T47D (cell line): ENCODE measurements at places on chromosomes 4 and X.

DNA sequence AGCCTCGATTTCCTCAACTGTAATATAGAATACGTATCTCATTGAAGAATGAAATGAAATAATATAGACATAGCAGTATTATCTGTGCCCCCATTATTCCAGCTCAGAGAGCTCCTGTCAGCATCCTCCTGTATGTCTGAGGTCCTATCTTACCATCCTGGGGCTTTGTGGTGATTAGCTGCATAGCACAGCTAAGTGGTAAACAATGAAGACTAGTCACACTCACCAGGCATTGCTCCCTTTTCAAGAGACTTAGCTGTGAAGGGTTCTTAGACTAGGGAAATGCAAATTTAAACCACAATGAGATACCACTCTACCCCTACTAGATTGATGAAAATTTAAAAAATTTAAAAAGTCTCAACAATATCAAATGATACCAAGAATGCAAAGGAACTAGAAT lies 172.9 kb downstream of the SLC39A8 start:
- DNase-seq, result no peak

GRCh38 chrX:17591741-17592110 lies 145.6 kb upstream of the SCML1 start:
- no peak for DNase-seq

GRCh38 chr4:163243297-163243981 lies 76.7 kb upstream of the NAF1 start:
- no peak for DNase-seq

DNA sequence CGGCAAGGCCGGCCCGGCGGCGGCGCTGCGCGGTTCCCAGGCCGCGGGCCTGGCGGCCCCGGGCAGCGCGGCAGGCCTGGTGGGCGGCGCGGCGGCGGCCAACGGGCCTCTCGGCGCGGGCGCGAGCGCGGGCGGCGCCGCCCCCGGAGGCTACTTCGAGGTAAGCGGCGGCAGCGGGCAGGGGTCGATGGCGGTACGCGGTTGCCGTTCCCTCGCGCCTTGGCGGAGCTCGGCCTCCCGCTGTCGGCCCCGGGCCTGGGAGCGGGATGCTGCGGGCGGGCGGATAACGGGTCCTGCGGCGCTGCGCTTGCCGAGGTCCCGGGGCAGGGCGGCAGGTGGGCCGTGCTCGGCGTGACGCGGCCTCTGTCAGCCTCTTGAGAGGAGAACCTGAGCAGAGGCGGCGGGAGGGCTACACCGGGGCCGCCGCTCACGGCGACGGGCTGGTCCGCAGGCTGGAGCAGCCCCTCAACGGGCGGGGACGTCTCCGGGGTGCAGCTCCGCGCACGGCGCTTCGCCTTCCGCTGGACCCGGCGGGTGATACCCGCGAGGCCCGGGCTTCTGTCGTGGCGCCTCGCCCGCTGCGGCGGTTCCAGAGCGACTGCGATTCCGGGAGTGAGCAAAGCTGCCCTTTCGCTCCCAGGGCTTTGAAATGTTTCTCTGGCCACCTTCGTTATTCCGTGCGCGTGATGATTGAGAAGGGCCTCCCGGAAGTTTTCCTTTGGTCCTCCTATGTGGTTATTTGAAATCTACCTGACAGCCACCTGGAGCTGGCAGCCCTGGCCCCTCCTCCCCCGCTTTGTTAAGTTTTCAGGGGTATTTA lies 774 bp downstream of the FAM193A start:
- peak; percentile 67 for DNase-seq

- DNase-seq, result no peak
Observed at GRCh38 chr4:118180776-118181175, 146.5 kb downstream of the NDST3 start.

- DNase-seq, result no peak
Observed at GRCh38 chrX:19628011-19628575, 112.8 kb upstream of the MAP3K15 start.

DNA sequence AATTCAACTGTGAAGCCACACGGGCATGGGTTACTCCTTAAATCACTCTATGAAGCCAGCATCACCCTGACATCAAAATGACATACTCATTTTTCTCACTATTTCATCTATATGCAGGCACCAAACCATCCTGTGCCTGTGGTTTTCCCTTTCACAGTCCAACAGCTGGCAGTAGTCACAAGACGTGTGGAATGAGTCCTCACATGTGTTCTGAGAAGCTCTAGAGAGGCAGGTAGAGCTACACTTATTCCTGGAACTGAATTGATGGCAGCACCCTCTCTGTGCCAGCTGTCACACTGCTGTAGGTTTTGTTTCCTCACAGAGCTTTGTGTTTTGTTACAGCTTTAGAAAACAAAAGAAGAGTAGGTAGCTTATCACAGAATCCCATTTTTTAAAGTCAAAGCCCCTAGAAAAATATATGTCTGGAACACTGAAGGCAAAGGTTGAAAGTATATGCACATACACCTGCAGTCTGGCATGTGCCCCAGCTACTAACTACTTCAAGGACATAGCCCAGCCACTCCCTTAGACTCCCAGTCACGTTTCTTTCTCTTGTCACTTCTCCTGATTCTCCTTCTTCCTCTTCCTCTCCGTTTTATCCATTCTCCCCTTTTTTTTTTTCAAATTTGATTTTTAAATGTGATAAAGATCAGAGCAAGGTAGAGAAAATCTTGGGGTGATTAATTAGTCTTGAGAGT lies 107.1 kb downstream of the ANXA10 start:
- no peak for DNase-seq

GRCh38 chrX:138691186-138691585 lies 20.3 kb downstream of the FGF13 start:
- no peak for DNase-seq

- no peak for DNase-seq
Observed at GRCh38 chr4:94889946-94890345, 132.2 kb downstream of the BMPR1B start.

GRCh38 chr4:5500165-5500564 lies 208.2 kb downstream of the EVC2 start:
- DNase-seq, result no peak

DNA sequence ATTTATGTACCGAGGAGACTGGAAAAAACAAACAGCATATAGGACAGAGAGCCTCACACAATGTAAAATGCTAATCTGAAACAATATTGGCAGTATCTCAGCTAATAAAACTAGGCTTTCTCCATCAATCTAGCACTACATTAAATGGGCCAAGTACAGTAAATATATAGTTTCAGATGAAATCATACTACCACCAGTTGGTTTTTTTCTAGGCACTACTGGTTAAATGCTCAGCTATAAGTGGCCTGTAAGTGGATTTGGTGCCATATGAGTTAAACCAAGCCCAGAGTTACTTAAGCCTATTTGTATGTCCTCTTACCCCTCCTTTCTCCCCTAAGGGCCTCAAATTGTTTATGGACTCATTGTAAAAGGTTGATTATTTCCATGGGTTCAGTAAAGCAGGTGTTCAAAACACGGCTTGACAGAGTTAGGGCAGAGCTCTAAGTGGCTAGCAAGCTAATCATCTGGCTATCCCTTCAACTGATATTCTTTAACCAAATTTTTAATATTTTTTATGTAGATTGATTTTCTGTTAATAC lies 57.5 kb downstream of the FAM13A start:
- DNase-seq, result no peak

- DNase-seq, result no peak
Observed at GRCh38 chrX:74535086-74535407, 79.4 kb downstream of the RLIM start.

GRCh38 chr4:153794006-153794405 lies 5.1 kb upstream of the SFRP2 start:
- DNase-seq, result peak; percentile 71

DNA sequence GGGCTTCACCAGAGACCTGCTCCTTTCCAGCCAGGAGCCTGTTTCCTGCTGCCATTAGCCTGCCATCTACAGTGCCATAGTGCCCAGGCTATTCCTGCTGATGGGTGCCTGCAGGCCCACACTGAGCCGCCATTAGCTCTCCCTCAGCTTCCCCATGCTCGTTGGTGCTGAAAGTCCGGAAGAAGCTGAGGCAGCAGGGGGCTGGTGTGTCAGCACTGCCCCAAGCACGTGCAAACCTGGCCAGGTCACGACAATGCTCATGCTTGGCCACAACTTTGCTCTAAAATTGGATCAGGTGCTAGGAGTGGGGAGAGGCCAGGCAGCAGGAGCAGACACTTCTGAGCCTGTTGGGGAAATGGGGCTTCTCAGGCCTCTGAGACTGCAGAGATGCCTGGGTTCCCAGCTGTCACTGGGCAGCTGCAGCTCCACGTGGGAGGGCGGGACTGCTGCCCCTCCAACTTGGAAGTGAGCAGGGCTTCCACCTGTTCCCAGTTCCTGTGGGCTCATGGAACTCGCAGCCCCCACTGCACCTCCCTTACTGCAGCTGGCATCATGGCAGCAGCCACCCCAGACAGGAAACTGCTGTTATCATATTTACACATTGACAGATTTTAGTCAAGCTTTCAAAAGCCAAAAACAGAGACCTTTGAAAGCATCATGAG lies 913.9 kb downstream of the FSTL5 start:
- no peak for DNase-seq

- peak; percentile 41 for DNase-seq
Observed at GRCh38 chr4:24655971-24656370, 71.6 kb upstream of the DHX15 start.

GRCh38 chr4:8217246-8217511 lies 18.1 kb downstream of the SH3TC1 start:
- no peak for DNase-seq

GRCh38 chr4:38034986-38035882 lies 75.0 kb downstream of the PTTG2 start:
- peak; percentile 28 for DNase-seq

GRCh38 chrX:10538831-10539230 lies 81.6 kb downstream of the MID1 start:
- DNase-seq, result no peak

DNA sequence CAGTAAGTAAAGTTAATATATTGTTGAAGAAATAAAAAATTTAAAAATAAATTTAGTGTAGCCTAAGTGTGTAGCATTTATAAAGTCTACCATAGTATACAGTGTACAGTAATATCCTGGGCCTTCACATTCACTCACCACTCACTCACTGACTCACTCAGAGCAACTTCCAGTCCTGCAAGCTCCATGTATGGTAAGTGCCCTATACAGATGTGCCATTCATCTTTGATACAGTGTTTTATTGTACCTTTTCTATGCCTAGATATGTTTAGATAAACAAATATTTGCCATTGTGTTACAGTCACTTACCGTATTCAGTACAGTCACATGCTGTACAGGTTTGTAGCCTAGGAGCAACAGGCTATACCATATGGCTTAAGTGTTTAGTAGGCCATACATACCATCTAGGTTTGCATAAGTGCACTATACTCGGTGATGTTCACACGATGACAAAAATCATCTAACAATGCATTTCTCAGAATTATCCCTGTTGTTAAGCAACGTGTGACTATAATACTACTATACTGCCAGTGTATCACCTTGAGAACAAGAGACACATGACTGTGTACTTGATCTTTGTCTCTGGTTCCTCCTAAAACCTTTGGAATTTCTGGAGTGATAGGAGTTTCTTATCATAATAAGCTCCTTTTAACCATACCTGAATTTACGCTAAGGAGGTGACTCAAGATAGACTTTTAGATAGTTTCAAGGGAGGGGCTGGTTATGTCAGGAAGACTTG lies 25.8 kb upstream of the SEPTIN11 start:
- DNase-seq, result no peak

- no peak for DNase-seq
Observed at GRCh38 chr4:184420402-184420801, 53.9 kb downstream of the IRF2 start.

DNA sequence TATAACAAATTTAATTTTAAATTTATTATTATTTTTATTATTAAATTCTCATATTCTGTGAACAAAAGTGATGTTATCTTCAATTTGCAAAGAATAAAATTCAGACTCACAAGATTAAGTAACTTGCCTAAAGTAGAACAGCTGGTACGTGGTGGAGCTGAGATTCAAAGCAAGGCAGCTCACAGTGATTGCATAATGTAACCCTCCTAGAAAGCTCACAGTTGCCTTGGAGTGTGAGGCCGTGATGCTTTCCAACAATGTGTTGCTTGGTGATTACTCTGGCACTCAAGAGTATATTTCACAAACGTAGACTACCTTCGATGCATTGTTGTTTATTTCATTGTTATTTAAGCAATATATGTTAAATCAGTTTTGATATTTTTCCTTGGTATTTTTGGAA lies 1039.2 kb upstream of the PABPC4L start:
- DNase-seq, result no peak
